ENCODE measurements at places on chromosomes 4 and X. TPM values are rescaled to one million over a fixed set of nuclear protein-coding genes. Genes with fewer than 3 reads are reported as not detected.
A peak's percentile ranks its signal among the peaks of the same experiment; 100 is the strongest.

The CXCL9 gene
- not detected for total RNA-seq

The MAGEA9B gene
- not detected for total RNA-seq

The NWD2 gene
- total RNA-seq, result not detected

The KLHL2 gene
- 17.4 TPM for total RNA-seq

The SYTL4 gene
- total RNA-seq, result 8.0 TPM

- no peak for DNase-seq
Measured at GRCh38 chr4:186021461-186022167, 47.3 kb upstream of the TLR3 start.

DNA sequence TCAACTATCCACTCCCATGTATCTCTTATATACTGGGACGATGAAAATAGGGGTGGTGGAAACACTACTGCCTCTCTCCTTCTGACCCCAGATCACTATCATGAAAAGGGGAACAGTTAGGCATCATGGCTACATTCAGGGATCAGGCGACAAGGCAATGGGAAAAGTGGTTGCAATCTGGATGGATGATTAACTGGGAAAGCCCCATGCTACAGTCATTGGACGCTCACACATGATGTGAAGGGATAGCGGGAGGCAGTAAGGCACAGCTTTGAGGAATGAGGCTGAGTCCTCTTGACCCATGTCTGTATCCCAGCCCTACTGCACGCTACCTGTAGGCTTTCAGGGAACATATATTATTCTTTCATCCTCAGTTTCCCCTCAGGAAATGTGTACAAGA is 10.2 kb downstream of the GASK1B start:
- DNase-seq, result peak; percentile 78

DNA sequence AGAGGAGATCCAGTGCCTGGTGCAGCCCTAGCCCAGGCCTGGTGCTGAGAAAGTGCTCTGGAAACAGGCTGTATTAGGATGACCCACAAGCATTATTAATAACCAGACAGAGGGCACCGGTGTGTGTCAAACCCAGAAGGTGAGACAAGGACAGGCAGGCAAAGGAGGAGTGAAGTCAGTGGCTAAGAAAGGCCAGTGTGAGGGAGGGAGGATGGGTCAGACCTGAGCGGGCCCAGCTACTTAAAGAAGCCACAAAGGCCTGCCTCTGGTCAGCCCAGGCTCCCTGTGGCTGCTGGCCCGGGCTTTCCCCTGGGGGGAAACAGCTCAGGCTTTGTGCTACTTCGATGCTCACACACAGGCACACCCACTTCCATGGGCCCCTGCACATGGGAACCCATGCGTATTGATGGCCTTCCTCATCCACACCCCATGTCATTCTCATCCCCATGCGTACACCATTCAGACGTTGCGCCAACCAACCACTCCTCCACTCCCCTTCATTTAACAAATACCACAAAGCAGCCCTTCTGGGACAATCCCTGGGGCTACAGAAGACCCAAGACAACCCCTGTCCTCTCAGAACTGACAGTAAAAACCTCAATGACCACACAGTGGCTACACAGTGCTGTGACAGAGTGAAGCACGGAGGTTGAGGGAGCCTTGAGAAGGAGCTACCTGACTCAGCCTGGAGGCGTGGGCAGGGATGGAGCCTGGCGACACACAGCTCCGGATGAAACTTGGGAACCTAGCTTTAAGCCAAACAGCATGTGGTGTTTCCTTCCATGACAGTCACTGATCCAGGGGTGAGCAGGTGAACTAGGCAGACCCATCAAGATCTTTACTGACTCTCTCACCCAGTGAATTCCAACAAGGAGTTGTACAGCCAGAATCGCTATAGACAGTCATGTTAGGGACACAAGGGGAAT is 24.9 kb upstream of the MTM1 start:
- no peak for DNase-seq

DNA sequence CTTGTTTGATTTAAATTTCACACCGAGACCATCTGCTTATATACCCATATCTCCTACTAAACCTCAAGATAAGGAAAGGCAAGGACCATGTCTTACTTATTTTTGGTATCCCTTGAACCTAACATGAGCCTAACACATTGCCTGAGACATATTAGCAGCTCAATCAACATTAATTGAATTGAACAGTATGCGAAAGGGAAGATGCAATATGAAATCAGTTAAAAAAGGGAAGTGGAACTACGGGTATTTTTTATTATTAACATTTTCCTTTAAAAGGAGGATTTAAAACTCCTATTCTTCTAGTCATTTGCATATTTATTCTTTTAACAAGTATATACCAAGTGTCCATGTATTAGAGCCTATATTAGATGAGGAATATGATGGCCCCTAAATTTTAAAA is 197.0 kb downstream of the CAMK2D start:
- DNase-seq, result no peak

DNA sequence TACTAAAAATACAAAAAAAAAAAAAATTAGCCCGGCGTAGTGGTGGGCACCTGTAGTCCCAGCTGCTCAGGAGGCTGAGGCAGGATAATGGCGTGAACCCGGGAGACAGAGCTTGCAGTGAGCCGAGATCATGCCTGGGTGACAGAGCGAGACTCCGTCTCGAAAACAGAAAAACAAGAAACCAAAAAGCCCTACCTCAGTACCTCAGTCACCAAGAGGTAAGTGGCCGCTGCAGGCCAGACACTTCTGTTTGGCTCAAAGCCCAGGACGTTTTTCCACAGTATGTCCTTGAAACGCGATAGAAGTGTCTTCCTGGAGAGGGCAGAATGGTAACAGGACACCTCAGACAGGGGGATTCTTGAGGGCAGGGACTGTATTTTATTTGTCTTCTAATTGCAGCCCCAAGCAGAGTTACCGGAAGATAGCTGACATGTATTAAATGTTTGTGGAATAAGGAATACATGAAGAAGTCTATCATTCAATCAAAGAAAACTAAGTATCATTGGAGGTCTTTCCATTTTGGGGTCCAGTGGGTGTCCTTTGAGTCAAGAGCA is 63.6 kb downstream of the CLNK start:
- DNase-seq, result no peak

Data from epithelial cell of proximal tubule (primary cell).